ENCODE measurements at places on chromosomes 2 and 18.

DNA sequence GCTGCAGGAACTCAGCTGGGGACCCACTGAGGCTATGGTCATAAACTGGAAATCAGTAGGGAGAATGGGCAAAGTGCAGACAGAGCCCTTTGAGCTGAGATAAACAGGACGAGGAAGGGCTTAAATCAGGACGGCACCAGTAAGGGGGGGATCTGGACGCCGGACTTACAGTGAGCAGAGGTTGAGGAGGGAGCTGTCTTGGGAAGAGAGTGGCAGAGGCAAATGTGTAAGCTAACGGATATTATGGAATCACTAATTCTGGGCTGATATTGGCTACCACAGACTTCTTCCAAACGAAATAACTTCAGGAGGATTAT lies 539 bp downstream of the CYP27A1 start:
- DNase-seq: no peak

GRCh38 chr2:42094114-42094513 lies 46.3 kb downstream of the PKDCC start:
- no peak for DNase-seq

GRCh38 chr18:58216071-58216481 lies 172.1 kb downstream of the NEDD4L start:
- DNase-seq: no peak

DNA sequence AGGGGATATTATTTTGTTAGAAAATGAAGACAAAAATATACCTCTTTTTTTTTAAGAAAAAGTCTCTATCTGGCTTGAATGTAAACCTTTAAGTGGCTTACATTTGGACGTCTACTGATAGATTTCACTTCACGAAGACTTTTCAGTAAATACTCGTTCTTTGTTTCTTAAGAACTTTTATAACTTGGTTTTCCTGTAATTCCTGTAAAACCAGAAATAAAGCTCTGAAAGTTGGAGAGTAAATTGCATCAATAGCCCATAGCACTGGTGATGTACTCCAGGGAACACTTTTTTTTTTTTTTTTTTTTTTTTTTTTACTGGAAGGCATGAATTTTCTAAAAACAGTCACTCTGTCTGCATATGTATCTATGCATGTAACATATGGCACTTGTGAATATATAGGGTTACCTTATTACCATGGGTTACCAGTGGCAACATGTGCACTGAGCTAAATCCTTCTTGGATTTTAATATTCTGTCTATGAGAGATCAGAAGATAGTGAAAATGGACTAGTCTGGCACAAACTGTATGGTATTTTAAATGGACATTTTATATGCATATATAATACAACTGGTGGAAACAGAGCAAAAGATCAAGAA lies 309.2 kb upstream of the TCF4 start:
- DNase-seq: no peak

DNA sequence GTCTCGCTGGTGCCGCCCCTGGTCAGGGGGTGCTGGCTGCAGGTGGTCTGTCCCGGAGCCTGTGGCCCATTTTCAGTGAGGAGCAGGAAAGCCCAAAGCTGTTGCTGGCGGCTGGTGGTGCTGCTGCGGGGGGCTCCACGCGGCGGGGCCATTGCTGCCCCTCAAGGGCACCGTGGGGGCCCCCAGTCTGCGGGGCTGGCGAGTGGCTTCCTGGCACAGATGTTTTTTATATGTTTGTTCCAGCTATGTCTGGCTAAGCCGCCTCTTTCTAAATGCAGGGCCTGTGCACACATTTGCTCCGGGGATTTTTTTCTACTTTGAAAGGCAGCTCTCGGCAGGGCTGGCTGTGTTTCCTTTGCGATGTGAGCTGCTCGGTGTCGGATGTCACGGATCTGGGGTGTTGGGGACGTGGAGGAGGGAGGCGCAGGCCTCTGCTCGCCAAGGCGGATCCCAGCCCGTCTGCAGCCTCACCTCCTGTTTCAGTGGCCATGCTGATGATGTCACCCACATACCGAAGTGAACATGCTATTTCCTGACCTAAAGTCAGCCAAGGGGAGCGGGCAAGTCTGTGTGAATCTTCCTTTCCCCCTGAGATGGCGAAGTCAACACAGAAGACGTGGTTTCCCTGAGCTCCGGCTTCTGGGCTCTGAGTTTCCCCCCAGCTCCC lies 112.0 kb upstream of the CTDP1 start:
- no peak for DNase-seq

DNA sequence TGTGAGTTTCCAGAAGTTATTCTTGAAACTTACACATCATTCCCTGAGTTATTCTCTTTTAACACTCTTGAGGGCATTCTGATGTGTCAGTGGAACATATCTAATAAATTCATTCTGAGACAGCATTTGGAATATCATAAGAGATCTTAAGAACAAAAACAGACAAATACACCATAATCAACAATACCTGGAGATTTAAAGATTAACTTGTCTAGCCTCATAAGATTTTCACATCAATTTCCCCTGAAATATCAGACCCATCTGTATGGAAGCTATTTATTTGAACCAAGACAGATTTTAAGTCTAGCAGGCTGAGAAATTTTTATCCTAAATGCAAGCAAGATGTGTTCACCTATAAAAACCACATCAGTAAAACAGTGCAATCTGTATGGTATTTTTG lies 181.6 kb downstream of the NYAP2 start:
- no peak for DNase-seq

- DNase-seq: no peak
These were observed 247.8 kb downstream of the BCL2 start for GRCh38 chr18:63071701-63072141.

Data from activated CD4-positive, alpha-beta T cell treated with anti-CD3 and anti-CD28 coated beads, Interleukin-2, amount 50 U/mL, for 1 hour (primary cell).